EH (cell line): ENCODE measurements at places on chromosomes 7 and 10.

DNA sequence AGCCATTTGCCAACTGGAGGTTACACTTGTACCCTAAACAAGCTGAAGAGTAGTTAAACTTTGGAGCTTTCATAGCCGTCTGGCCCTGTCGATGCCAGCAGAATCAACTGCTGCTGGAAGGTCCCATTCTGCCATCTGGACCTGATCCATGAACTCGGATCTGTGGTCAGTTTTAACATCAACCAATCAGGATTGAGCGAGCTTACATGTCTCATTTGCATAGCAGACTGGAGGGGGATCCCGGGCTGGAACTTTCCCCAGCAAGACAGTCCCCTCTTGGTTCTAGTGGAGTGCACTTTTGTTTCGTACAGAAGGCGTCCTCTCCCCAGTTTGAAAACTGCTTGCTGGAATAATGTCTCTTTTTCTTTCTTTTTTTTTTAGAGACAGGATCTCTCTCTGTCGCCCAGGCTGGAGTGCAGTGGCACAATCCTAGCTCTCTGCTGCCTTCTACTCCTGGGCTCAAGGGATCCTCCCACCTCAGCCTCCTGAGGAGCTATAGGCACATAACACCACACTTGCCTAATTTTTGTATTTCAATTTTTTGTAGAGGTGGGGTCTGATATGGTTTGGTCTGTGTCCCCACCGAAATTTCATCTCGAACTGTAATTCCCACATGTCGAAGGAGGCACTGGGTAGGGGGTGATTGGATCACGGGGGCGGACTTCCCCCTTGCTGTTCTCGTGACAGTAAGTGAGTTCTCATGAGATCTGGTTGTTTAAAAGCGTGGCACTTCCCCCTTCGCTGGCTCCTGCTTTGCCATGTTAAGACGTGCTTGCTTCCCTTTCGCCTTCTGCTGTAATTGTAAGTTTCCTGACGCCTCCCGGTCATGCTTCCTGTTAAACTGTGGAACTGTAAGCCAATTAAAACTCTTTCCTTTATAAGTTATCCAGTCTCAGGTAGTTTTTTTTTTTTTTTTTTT is 42.8 kb upstream of the SEPHS1 start:
- DNase-seq = peak; percentile 30

DNA sequence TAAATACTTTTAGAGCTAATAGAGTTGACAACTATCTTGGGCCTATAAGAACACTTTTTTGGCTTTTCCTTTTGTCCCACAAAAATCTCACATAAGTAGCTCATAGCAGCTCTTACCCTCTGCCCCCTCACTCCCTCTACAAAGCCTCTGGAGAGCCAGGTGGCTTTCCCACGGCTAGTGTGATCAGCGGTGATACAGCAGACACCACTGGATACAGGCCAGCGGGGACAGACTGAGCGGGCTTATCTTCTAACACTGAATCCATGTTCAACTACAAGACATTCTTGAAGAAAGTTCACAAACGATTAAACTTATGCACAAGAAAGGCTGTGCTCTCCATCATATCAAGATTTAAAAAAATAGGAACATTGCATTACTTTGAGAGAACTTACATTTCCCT is 377.2 kb downstream of the PARD3 start:
- no peak for DNase-seq

GRCh38 chr10:121595806-121596688 is 2.2 kb downstream of the FGFR2 start:
- no peak for DNase-seq

GRCh38 chr7:112882511-112882910 is 92.3 kb upstream of the TMEM168 start:
- no peak for DNase-seq

DNA sequence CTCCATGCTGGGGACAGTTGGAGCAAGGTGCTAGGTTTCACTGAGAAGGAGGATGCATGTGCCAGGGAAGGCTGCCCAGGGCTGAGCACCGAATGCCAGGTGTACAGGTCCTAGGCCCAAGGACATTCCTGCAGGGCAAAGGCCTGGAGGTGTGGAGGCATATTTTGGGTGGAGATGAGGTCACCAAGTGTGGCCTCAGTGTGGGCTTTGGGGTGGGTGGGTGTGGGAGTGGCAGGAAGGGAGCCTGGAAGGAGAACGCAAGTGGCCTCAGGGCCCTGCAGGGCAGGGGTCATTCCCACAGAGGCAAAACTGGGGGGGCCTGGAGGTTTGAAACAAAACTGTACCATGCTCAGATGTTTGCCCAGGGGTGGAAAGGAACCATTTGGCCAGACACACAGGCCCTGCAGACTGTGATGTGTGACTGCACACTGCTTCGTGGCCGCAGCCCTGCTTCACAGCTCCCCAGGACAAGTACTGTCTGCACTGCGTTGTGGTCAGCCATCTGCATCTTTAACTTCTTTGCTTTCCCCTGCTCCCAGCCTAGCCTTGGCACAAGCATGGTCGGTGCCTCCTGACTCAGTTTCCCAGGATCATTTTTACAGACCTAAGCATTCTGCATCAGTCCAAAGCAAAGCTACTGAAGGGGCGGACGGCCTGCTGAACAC is 5.1 kb downstream of the PLPP4 start:
- DNase-seq = no peak

GRCh38 chr10:129969911-129970464 is 5.9 kb upstream of the EBF3 start:
- no peak for DNase-seq

DNA sequence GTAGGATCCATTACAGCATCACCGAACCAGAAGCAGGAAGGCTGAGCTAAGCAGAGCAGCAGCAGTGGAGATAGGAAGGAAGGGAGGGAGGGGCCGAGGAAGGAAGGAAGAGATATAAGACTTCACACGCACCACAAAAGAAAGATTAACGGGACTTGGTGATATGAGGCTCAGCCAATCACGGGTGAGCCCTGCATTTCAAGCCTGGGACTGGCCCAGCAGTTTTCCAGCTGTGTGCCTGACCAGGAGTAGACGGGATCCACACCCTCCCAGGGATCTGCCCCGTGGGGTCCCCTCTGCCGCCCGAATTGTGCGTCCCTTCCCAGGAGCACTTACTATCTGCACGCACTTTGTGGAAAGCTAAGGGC is 16.2 kb downstream of the ATG9B start:
- DNase-seq = no peak

DNA sequence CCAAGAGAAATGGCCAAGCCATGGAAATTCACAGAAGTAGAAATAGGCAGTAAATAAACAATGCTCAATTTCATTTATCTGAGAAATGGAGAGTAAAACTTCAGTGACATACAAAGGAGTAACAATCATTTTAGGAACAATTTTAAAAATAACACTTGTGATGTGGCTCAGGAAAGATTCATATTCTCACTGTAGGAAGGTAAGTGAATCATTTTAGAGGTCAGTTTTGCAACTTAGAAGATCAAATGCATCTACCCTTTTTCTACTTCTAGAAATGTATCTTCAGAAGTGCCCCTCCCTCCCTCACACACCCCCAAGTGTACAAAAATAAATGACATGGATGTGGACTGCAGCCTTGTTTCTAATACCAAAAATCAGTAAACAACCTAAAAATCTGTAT is 78.3 kb downstream of the ALOX5 start:
- no peak for DNase-seq

DNA sequence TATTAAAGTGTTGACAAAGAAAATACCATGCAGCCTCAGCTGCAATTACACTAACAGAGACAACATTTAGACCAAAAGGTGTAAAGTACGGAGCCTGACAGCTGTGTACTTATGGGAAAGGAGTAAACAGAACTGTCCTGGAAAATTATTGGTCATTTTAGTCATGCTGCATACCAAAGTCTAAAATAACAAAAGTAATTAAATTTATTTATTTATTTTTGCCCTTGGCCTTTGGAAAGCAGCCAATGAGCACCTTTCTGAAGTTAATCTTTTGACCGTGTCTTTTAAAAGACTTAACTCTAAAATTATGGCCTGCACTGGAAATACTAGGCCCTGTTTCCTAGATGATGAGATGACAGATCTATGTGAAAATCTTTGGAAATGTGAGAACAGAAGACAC is 597.6 kb downstream of the NXPH1 start:
- no peak for DNase-seq

DNA sequence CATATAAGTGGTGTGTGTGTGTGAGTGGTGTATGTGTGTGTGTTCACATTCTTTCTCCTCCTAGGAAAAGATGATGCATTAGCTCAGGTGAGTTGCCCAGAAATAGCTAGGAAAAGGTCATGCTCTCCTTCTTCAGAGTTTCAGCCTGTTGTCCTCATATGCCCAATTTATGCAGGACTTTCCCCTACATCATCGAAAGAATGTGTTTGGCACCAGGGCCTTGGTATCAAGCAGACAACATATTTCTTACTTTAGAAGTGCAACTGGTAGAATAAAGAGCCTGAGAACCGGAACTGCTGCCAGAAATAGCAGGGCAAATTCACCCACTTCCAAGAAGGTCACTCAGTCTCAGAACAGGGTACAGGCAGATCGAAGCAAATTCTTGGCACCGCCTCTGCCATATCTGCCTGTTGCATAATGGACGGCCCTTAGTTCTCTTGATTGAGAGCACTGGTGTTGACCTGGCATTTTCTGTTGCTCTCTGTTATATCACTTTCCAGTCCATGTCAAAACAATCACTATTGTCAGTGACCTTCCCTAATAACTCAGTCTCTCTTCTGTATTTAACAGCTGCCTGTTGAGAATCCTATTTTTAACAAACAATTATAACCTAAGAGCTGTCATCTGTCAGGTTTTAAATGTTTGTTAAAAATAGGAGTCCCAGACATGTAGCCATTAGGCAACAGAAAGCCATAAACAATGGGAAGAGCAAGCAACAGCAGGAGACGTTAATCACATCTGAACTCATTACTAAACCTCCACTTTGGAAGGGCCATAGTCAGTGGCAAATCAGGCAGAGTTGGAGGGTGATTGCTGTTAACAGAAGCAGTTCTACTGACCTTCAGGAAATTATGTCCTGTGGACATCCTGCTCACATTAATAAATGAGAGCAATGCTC is 20.7 kb downstream of the ADRB1 start:
- DNase-seq = no peak

GRCh38 chr7:145036604-145037405 is 201.0 kb upstream of the TPK1 start:
- DNase-seq = peak; percentile 6

- no peak for DNase-seq
Observed at GRCh38 chr7:83732305-83732704, 83.4 kb upstream of the SEMA3E start.

- DNase-seq = no peak
Observed at GRCh38 chr7:94154858-94155257, 150.7 kb upstream of the BET1 start.

DNA sequence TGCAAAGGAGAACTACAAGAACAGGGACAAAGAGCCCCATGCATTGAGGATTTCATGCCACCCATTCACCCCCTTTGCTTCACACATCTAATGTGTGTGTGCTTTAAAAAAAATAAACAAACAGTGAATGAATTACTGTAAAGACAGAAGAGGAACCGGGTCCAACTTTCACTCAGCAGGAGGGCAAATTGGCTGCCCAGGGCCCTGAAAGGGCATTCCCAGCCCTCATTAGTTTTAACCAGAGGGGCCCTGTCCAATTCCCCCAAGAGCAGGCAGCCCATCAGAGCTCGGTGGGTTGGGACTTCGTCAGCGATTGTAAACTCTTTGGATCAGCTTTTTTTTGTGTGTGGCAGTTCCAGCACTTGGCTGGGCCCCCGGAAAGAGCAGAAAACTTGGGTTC is 73.6 kb upstream of the PDZD8 start:
- DNase-seq = peak; percentile 22

- DNase-seq = no peak
Observed at GRCh38 chr10:128024426-128024825, 101.8 kb downstream of the MKI67 start.

DNA sequence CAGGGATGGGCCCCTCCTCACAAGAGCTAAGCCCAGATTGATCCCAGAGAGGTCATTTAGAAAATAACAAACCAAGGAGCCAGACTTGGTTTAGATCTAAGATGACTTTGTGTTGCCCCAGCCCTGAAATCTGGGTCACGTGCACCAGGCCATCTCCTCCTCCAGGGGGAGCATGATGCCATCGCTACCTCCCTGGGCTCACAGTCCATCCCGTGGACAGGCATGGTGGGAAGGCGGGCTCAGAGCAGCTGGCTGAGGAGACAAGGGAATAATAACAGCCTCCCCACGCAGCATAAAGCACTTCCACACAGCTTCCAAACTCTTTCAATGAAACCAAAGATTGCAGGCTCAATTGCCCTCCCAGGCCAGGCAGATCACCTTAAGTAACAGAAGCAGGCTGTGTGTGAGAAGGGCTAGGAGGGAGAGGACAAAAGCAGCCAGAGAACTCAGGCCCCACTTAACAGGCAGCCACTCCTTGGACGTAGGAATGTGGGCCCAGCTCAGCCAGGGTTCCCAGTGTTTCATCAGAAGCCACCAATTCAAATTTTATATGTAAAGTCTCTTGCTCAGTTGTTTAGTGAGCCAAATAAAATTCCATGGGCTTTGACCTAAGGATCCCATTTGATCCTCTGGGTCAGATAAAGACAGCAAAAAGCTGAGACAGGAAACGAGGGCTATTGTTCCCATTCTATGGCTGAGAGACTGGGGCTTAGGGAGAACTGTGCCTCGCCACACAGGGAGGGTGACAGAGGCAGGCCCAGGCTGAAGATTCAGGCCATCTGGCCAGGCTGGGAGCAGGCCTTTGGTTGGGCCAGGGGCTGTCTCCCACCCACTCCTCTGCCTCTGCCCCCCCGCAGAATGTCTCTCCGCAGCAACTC is 100.2 kb downstream of the COL13A1 start:
- DNase-seq = peak; percentile 64

GRCh38 chr7:22801912-22802311 is 20.7 kb downstream of the TOMM7 start:
- DNase-seq = no peak

- no peak for DNase-seq
Observed at GRCh38 chr7:106190589-106191330, 78.6 kb upstream of the SYPL1 start.

GRCh38 chr10:2948127-2948854 is 119.1 kb upstream of the PFKP start:
- no peak for DNase-seq

DNA sequence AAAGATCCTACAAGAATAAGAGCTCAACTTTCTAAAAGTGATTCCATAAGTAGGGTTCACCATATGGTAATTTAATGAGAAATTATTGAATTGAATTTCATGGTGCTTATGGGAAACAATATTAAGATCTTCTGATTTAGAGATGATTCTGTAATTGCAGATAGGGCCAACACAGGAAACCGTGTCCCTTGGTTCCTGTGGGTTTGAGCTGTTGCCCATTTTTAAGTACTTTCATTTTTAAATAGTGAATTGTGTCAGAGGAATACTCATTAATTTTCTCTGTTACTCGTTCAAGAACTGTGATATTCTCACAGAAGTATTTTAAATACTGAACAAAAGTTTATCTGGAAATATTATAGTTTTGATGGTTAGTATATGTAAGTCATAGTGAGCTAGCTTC is 129.2 kb downstream of the SRI start:
- no peak for DNase-seq

GRCh38 chr7:11430841-11431240 is 401.2 kb downstream of the THSD7A start:
- no peak for DNase-seq

DNA sequence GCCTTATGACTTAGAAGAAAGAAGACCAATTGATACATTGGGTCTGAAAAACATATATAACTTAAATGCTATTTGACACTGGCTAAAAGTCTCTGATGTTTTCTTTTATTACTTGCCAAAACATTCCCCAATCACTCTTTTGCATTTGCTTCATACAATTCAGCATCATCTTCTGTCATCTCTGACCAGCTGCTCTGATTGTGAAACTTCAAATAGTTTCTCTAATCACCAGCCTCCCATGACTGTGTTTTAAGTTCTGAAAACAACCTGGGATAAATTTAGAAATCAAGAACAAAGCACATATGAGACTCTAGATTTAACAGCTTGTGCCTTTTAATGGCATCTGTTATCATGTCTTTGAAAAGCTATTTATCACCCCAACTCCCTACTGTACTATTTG is 208.4 kb upstream of the KCND2 start:
- no peak for DNase-seq
